ENCODE measurements at places on chromosomes 11 and 22.

GRCh38 chr11:120610111-120610510 is 98.6 kb downstream of the GRIK4 start:
- DNase-seq: no peak

DNA sequence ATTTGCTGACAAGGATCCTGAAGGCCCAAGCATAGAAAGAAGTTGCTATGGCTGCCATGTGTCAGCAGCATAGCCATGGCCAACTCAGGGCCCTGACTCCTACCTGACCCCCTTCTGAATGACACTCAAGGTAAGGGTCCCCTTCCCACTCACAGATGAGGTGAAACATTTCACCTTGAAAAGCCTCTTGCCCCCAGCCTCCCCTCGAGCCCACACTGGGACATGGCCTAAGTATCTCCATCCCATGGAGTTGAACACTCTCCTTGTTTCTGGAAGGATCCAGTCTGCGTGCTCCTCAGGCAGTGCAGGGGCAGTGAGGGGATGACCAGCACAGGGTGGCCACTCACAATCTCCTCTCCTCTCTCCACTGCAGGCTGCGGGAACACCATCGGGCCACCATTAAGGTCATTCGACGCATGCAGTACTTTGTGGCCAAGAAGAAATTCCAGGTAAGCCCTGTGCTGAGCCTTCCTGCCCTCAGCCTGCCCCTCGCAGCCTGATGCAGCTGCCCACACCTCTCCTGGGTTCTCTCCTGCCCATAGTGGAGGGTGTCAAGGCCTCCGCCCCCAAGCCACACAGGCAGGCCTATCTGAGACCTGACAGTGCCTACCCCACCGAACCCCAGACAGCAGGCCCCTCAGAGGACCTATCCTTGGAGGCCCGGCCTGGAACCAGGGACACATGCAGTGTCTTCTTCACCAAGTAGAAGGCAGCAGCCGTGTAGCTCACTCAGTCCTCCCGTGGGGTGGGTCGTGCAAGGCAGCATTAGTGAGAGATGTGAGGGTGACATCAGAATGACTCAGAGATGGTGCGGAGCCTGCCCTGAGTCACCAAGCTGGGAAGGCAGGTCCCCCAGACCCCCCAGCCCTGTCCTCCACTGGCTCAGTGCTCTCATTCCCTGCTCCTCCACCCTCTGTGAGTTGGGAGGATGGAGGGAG is 68.9 kb upstream of the KCNQ1OT1 start:
- peak; percentile 35 for DNase-seq

DNA sequence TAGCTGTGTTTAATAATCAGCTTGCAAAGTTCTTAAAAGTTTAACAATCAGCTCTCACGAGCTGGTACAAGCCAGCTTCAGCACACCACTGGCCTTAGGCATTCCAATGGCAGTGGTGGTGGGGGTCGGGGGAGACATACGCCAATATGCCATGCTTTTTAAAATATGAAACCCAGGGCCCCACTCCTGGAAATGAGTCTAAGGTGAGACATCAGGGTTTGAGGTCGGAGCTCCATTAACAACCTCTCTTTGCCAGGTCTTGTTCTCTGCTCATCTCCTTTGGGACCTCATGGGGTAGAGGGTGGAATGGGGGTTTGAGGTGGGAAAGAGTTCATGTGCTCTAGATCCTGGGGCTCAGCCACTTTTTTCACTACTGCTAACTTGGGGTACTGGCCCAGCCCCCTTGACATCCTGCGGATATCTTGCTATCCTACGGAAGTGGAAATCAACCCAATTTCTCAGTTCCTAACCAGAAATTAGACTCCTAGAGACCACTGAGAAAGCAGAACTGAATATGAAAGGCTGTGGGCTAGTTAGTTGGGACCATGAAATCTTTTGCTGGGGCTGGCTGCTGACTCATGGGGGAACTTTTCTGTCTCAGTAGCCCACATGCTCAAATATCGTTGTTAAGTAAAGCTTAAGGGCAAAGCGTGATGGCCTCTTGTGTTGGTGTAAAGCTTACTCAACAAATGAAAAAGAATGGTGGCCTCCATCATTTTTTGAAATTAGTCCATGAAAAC is 90.1 kb downstream of the PDHX start:
- no peak for DNase-seq

DNA sequence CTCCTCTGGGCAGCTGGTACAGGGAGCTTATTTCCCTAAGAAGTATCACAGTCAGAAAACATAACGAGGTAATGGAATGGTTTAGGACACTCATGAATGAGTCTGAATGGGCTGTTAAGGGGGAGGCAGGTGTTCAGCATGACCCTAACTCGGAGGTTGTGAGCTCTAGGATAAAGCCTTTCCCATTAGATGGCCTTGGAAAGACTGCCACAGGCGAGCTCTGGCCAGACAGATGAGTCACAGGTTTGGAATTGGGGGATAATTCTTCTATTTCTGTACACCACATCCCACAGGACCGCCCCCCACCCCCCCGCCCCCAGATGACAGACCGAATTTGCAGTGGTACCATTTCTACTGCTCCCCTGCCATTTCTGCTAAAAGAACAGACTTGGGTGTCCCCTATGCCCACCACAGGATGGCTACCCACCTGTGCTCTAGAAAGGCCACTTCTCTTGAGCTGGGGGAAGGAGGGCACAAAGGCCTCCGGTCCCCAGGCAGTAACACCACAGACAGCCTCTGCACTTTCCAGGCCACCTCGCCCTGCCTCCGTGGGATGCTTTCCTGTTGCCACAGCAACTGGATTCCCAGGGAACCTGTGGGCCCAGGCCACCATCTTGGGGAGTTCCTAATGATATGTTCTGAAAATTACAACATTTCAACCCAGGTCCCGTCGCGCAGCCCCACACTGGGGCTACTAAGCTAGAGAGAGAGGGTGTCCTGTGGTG is 76.7 kb downstream of the TRIM29 start:
- DNase-seq: no peak

- no peak for DNase-seq
These were observed 61.8 kb upstream of the WNT7B start for GRCh38 chr22:46038516-46039430.

DNA sequence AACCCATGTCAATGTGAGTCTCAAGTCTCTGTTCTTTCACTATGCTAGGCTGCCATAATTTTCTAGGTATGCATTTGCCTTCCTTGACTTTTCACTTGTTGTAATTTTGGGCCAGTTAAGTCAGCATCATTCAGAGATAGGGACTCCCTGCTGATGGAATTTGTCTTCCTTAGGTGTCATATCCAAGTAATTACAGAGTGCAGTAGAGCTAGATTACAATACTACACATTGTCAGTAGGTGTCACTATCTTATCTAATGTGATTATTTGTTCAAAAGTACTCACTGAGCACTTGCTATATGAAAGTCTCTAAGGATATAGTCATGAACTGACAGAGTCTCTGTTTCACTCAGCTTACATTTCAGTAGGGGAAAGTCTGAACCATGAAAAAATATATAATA is 25.0 kb upstream of the SYN3 start:
- no peak for DNase-seq

GRCh38 chr11:123654566-123655081 is at the start of gene SCN3B:
Gene SCN3B (minus strand): TSS chr11:123654624. CDS start chr11:123653801, 823 bp downstream.
- no peak for DNase-seq

DNA sequence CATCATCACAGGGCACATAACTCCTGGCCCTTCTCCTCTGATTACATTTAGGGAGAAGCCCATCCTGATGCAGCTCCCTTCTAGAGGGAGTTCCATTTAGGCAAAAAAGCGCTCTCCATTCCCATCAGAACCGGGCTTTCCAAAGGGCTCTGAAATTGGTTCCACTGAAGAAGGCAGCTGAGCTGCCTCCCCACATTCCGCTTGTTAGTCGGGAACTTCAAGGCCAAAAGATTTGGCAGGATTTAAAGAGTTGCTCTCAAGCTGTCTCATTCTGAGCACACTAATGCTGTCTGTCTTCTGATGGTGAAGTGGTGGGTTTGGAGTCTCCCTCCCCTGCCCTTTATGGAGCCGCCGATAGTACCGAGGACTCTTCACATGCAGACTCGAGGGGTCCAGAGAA is 26.6 kb upstream of the CABP7 start:
- DNase-seq: no peak

DNA sequence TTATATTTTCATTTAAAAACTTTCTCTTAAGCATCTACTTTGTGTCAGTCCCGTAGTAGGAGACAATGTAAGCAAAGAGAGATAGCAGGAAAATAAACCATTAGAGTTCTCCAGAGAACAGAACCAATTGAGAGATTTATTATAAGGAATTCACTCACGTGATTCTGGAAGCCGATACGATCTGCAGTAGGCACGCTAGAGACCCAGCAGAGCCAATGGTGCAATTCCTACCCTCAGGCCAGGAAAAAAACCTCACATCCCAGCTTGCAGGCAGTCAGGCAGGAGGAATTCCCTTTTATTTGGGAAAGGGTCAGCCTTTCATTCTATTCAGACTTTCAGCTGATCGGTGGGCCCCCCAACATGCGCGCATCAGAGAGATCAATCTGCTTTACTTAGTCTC is 7.3 kb upstream of the PLEKHA7 start:
- no peak for DNase-seq
